ENCODE measurements at places on chromosomes 3 and 15. TPM values are rescaled to one million over a fixed set of nuclear protein-coding genes. Genes with fewer than 3 reads are reported as not detected.

Gene MUC4
- not detected for total RNA-seq

Gene TIMMDC1
- total RNA-seq, result 34.7 TPM

Gene GOLGA6B
- not detected for total RNA-seq

Gene FRMD5
- 0.54 TPM for total RNA-seq

Gene CHD2
- 43.2 TPM for total RNA-seq

Gene CHMP2B
- 24.0 TPM for total RNA-seq

All from cardiac ventricle fibroblast (primary cell).